ENCODE measurements at places on chromosomes 11 and 22. TPM values are rescaled to one million over a fixed set of nuclear protein-coding genes. Genes with fewer than 3 reads are reported as not detected.

GRCh38 chr11:2789791-2790567 is 90.2 kb upstream of the KCNQ1OT1 start:
- DNase-seq: peak; percentile 69

Gene MPEG1
- total RNA-seq: not detected

GRCh38 chr11:130652671-130653335 is 204.4 kb downstream of the ADAMTS15 start:
- DNase-seq: peak; percentile 30

DNA sequence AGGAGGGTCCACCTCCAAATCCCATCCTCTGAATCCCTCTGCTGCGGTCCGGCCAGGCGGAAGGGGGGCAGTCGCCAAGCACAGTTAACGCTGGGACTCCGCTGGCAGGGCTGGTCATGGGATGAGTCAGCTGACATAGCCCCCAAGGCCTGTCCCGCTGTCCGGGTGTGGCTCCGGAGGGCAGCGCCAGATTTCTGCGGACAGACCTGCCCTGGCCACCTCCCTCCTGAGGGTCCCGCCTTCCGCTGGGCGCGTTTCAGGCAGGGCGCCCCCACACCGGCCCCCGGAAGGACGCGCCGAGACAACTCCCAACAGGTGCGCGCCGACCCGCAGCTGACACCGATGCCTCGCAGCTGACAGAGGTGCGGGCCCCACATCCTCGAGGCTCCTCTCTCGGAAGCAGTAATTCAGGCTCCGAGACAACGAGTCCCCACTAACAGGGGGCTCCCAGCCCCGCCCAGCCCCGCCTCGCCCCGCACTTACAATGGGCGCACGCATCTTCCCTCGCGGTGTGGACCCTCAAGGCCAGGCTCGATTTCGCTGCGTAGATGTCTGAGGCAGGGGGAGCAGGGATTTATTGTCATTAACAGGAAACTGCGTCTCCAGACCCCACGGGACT is 607 bp downstream of the PLAAT3 start:
- no peak for DNase-seq

Gene ANO1
- not detected for total RNA-seq

Gene TCN2
- 58.1 TPM for total RNA-seq

Gene PKP3
- 0.40 TPM for total RNA-seq

Gene ARHGEF17
- 105 TPM for total RNA-seq

Gene MYO18B
- total RNA-seq: not detected

Gene F2
- total RNA-seq: 0.19 TPM

GRCh38 chr11:84819128-84819527 is 808.0 kb downstream of the DLG2 start:
- DNase-seq: no peak

DNA sequence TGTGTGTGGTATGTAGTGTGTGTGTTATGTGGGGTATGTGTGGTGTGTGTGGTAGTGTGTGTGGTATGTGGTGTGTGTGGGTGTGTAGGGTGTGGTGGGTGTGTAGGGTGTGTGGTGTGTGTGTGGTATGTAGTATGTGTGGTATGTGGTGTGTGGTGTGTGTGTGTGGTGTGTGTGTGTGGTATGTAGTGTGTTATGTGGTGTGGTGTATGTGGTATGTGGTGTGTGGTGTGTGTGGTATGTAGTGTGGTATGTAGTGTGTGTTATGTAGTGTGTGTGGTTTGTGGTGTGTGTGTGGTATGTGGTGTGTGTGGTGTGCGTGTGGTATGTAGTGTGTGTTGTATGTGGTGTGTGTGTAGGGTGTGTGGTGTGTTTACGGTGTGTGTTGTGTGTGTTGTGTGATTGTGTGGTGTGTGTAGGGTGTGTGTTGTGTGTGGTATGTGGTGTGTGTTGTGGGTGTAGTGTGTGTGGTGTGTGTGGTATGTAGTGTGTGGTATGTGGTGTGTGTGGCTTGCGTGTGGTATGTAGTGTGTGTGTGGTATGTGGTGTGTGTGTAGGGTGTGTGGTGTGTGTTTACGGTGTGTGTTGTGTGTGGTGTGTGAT is 4.2 kb upstream of the PPP6R2 start:
- DNase-seq: no peak

DNA sequence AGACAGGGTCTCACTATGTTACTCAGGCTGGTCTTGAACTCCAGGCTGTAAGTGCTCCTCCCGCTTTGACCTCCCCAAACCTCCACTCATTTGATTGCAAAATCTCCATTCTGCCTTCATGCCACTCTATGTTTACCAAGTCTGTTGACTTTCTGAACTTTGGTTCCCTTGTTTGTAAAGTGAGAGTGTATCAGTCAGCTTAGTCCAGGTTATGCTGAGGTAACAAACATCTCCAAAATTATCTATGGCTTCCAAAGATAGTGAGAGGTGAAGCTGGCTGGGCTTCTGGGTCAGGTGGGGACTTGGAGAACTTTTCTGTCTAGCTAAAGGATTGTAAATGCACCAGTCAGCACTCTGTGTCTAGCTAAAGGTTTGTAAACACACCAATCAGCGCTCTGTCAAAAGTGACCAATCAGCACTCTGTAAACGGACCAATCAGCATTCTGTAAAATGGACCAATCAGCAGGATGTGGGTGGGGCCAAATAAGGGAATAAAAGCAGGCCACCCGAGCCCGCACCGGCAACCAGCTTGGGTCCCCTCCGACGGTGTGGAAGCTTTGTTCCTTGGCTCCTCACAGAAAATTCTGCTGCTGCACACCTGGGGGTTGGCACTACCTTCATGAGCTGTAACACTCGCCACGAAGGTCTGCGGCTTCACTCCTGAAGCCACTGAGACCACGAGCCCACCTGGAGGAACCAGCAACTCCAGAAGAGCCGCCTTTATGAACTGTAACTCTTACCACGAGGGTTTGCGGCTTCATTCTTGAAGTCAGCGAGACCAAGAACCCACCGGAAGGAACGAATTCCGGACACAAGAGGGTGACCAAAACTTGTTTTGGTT is 109.3 kb downstream of the MIAT start:
- no peak for DNase-seq

GRCh38 chr11:44189986-44190882 is 94.8 kb downstream of the EXT2 start:
- DNase-seq: no peak

GRCh38 chr11:60703374-60703773 is 4.0 kb downstream of the MS4A8 start:
- no peak for DNase-seq

DNA sequence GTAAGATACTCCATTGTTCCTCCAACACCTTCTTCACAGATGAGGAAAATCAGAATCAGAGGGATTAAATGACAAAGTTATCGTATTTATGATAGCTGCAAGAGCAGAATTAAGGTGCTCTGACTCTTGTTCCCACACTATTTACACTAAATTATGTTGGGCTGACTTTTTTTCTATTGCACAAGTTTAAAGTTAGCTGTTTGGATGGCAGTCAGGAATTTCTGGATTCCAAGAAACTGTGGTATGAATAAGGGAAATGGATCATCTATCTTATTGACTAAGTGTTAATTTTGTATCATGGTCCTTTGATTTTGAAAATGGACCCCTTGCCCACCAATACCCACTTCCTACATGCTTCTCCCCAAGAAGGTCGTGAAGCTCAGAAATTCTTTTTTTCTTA is 19.9 kb upstream of the APOA1 start:
- DNase-seq: no peak

DNA sequence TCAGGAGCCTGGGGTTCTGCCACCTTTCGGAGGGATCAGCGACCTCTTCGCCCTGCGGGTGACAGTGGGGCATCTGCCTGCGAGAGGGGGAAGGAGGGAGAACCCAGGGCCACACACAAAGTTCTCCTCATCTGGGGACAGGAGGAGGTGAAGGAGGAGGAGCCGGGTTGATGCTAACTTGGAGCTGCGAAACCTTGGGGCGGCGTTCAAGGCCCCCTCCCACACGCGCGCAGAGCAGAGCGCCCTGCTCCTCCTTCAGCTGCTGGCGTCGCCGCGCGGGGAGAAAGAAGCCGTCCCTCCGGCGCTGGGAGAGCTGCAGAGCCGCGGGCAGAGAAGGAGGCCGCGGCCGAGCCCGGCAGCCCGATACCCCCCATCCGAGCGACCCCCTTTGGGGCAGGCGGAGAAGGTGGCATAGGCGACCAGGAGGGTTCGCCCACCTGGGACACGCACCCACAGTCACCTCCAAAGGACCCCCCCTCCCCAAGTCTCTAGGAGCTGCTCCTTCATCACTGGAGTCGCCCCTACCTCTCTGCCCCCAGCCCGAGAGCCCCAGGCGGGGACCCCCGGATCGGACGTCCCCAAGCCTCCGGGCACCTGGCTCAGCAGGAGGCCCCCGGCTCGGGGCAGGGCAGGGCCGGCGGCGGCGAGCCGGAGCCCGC is at the start of gene RASD2:
Gene RASD2, plus strand, starts transcription at position 237 of the 659 bp plus-strand sequence. CDS start 5,979 bp downstream, outside the sequence.
- no peak for DNase-seq

- DNase-seq: no peak
These were observed 15.5 kb upstream of the OR52K1 start for GRCh38 chr11:4466871-4467442.

Gene CECR2
- total RNA-seq: 0.63 TPM

GRCh38 chr11:85530634-85531033 is 96.5 kb downstream of the DLG2 start:
- DNase-seq: no peak

Gene PYGM
- 0.73 TPM for total RNA-seq

GRCh38 chr11:133175103-133175502 is 357.2 kb downstream of the OPCML start:
- no peak for DNase-seq

Gene GGT5
- 136 TPM for total RNA-seq

- no peak for DNase-seq
These were observed 27.1 kb downstream of the KRTAP5-5 start for GRCh38 chr11:1656670-1657069.

Gene BLID
- total RNA-seq: 1.0 TPM

Gene CYP2R1
- 7.0 TPM for total RNA-seq

GRCh38 chr11:74751303-74751702 is 2.7 kb downstream of the RNF169 start:
- DNase-seq: no peak

GRCh38 chr11:19328586-19329311 is 88.0 kb upstream of the E2F8 start:
- DNase-seq: no peak

DNA sequence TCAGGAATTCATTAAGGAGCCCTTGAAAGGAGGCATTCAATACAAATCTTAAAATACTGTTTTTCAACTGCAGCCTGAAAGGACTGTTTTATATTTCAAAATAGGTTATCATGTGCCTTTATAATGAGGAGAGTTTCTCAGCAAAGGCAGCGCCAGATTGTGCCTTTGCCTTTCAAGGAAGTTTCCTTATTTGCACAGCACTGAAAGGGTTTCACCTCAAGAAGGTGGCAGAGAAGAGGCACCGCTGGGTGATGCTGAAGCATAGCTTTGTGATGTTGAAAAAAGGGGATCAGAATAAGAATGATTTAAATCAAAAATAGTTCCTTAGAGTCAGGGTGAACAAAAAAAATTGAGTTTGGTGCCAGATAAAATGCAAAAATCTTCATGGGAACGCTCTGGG is 601.0 kb upstream of the KIRREL3 start:
- DNase-seq: no peak

Gene ANGPTL5
- total RNA-seq: 2.4 TPM

DNA sequence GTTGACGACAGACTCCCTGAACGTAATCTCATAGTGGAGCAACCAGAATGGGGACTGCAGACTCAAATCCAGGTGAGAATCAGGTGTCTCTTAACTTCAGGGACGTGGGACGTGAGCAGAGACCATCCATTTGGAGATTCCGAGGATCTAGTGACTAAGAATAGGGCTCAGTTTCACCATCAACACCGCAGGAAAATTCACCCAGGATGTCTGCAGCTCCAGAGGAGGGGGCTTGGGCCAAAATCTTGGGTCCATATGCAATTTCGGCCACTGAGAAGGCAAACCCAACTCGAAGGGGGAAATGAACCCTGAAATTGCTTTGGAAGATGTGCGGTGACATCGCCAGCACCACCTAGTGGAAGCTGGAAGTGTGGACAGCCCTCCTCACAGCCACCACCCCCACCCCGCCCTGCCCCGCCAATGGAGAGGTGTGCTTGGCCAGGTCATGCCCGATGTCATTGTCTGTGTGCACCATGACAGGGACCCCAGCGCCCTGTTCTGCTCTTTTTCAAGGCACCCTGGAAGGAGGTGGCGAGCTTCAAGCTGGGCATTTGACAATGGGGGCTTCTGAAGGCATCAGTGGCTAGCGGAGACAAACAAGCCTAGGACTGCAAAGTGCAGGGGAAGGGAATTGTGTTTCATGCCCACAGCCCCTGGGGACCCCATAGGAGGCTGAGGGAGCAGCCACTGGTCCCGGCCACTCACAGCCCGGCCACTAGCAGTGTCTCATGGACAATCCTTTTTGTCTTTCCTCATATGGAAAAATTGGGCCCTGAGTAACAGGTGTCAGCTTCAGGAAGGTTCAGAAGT is 24.8 kb downstream of the APOL1 start:
- DNase-seq: no peak

Gene BRSK2
- 1.9 TPM for total RNA-seq

DNA sequence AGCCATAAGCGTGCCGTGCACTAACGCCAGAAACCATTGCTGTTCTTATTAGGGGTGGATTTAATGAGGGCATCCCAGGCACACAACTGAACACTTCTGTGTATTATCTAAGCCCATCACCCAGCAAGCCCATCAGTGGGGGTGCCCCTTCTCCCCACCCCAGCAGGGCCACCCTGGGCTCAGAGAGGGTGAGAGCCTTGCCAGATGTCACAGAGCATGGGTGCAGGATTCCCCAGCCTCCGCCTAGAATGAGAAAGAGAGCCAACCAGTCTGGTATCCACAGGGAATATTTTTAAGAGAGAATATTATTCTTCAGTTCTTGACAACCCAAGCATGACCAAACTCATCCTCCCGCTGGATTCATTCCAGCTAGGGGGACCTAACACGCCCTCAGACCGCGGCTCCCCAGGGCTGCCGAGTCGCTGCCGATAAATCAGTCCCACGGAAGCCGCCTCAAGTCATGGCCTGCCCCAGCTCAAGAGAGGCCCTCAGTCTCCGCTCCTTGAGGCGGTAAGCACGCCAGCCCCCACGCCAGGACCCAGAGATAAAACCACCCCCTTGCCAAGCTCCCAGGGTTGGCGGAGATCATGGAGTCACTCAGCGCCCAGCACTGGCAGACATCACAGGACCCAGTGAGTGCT is 47.2 kb downstream of the MN1 start:
- DNase-seq: no peak
